Activated naive CD4-positive, alpha-beta T cell treated with anti-CD3 and anti-CD28 coated beads, Interleukin-2, amount 10 ng/mL, durations not matched to agents 7 days and 5 days (primary cell): ENCODE measurements at places on chromosomes 5 and 9.

GRCh38 chr5:149518620-149519019 lies 32.6 kb downstream of the CSNK1A1 start:
- peaks cover 37% of the 10 kb centered on the region for H3K36me3 ChIP-seq
- H3K27ac ChIP-seq = no peak overlapping the region
- DNase-seq = no peak
- peaks cover 28% of the 10 kb centered on the region for H3K4me1 ChIP-seq

- H3K27me3 ChIP-seq = no peaks in the 10 kb centered on the region
- H3K36me3 ChIP-seq = no peaks in the 10 kb centered on the region
- no peak for DNase-seq
- no peak overlapping the region for H3K4me3 ChIP-seq
These were observed 614.7 kb upstream of the ST8SIA4 start for GRCh38 chr5:101517795-101518194.

DNA sequence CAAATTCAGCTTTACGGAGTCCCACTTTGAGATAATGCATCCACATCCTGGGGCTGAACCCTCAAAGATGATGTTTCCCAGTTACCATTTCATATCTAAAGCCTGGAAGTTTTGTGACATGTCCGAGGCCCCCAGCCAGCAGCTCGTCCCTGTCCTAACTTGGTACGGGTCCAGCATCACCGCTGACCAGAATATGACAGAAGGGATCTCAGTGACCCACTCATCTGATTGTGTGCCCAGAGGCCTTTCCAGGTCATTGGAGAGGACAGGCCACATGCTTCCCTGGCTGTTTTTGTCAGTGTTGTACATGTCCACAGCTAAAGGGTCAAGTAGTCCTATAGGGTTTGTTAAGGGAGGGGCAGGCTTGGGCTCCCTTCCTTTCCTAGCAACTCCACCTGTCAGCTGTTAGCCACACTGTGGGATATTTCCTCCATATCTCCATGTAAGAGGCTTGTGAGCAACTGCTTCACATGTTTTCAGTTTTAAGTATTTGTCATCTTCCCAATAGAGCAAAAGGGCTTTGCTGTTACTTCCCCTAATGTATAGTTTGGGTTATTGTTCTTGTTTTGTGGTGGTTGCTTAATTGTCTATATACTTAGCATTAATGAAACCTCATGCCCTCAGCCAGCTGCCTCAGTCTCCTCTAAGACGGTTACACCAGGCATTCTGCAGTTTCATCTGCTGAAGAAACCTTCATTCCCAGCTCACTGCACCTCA lies 33.4 kb downstream of the SECISBP2 start:
- DNase-seq = no peak
- H3K27ac ChIP-seq = peak overlapping the region; percentile 79
- no peaks in the 10 kb centered on the region for H3K27me3 ChIP-seq
- H3K4me1 ChIP-seq = peaks cover 19% of the 10 kb centered on the region
- H3K36me3 ChIP-seq = peaks cover 77% of the 10 kb centered on the region

GRCh38 chr9:131704141-131704983 lies 35.5 kb downstream of the RAPGEF1 start:
- no peaks in the 10 kb centered on the region for H3K27me3 ChIP-seq
- no peak overlapping the region for H3K4me3 ChIP-seq
- DNase-seq = no peak
- peaks cover 46% of the 10 kb centered on the region for H3K4me1 ChIP-seq

DNA sequence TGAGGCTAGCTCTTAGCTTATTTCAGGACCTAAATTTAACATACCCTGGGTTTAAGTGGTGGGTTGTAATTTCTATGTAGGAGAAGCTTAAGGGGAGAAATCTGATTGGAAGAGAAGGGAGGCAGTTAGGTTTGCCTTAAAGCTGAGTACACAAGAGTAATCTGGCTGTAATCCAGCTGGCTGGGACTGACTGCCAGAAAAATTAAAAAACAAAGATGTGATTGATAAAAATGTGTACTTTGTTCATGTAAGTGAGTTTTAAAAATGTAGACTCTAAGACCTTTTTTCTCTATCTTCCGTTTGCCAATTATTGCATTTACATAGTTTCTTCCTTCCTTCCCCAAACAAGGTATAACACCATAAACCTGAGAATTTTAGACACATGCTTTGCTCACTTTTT lies 17.5 kb upstream of the MSMP start:
- H3K4me3 ChIP-seq = no peak overlapping the region
- H3K36me3 ChIP-seq = no peaks in the 10 kb centered on the region
- H3K4me1 ChIP-seq = no peaks in the 10 kb centered on the region
- H3K27me3 ChIP-seq = no peaks in the 10 kb centered on the region
- no peak overlapping the region for H3K27ac ChIP-seq
- DNase-seq = no peak

GRCh38 chr9:69193685-69194032 lies 19.6 kb downstream of the TJP2 start:
- no peak for DNase-seq
- no peak overlapping the region for H3K27ac ChIP-seq
- no peaks in the 10 kb centered on the region for H3K36me3 ChIP-seq
- no peaks in the 10 kb centered on the region for H3K27me3 ChIP-seq
- H3K4me3 ChIP-seq = no peak overlapping the region

- H3K36me3 ChIP-seq = peaks cover 34% of the 10 kb centered on the region
- H3K4me1 ChIP-seq = peaks cover 10% of the 10 kb centered on the region
- H3K4me3 ChIP-seq = no peak overlapping the region
- DNase-seq = no peak
- H3K27ac ChIP-seq = no peak overlapping the region
These were observed 26.8 kb downstream of the FBXW11 start for GRCh38 chr5:171979606-171980005.

GRCh38 chr9:86977205-86977835 lies 30.0 kb upstream of the GAS1 start:
- no peak overlapping the region for H3K4me3 ChIP-seq
- DNase-seq = no peak
- no peak overlapping the region for H3K27ac ChIP-seq
- H3K36me3 ChIP-seq = no peaks in the 10 kb centered on the region
- peaks cover 12% of the 10 kb centered on the region for H3K27me3 ChIP-seq

DNA sequence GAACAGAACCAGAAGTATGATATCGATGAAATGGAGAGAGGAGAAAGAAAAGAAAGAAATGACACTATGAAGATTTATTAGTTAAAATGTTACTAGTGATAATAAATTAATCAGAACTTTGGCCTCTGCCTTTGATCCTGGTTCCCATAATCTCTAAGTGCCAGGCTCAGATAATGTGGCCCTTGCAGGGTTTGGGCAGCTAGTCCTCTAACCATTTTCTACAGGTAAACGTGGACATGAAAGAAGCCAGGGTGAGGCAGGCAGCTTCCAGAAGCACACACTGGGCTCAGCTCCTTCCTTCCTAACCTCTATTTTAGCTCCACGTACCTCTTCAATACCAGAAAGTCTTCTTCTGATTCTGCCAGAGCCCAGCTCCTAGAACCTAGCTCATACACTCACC lies 30.6 kb downstream of the SYK start:
- no peak for DNase-seq
- no peak overlapping the region for H3K4me3 ChIP-seq
- H3K4me1 ChIP-seq = no peaks in the 10 kb centered on the region
- H3K27ac ChIP-seq = no peak overlapping the region
- H3K36me3 ChIP-seq = no peaks in the 10 kb centered on the region

DNA sequence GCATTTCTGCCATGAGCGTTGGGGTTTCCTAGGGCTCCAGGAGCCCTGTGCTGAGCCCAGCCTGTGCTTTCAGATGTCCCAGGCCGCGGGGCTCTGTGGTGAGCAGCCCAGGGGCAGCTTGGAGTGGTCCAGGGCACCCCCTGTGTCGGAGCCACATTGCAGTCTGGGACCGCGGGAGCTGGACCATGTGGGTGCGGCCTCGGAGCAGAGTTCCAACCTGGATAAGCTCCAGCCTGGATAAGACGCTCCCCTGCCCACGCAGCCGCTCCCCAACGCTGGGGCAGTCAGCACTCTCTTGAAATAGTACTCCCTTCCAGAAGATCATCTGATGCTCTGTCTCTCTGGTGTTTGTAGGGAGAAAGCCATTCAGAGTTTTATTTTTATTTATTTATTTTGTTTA lies 111.1 kb downstream of the WNK2 start:
- no peaks in the 10 kb centered on the region for H3K36me3 ChIP-seq
- no peak for DNase-seq
- H3K4me1 ChIP-seq = peaks cover 7% of the 10 kb centered on the region
- peaks cover 9% of the 10 kb centered on the region for H3K27me3 ChIP-seq

DNA sequence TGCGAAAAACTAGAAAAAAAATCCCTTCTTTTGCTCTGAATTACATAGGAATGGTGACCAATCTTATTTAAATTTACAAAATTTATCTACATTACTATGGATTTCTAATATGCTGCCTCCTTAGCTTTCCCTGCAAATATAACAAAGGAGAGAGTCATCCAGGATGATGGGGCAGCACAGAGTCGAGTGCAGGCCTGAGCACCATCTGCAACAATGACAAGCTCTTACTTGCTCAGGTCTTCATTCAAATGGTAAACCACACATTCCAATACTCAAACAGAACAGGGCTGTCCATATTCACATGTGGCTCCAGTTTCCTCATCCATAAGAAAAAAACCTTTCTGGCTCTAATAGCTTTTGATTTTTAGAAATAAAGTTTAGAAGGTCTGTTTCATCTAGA lies 33.5 kb upstream of the ZNF354B start:
- H3K4me1 ChIP-seq = no peaks in the 10 kb centered on the region
- H3K27me3 ChIP-seq = no peaks in the 10 kb centered on the region
- no peak overlapping the region for H3K4me3 ChIP-seq
- no peaks in the 10 kb centered on the region for H3K36me3 ChIP-seq
- DNase-seq = no peak
- H3K27ac ChIP-seq = no peak overlapping the region

- DNase-seq = no peak
- H3K4me3 ChIP-seq = no peak overlapping the region
- no peaks in the 10 kb centered on the region for H3K4me1 ChIP-seq
- H3K27me3 ChIP-seq = no peaks in the 10 kb centered on the region
These were observed 193.6 kb downstream of the ZSWIM6 start for GRCh38 chr5:61525512-61526206.

GRCh38 chr9:130872912-130873503 lies 23.6 kb downstream of the QRFP start:
- DNase-seq = no peak
- H3K27me3 ChIP-seq = no peaks in the 10 kb centered on the region
- no peak overlapping the region for H3K27ac ChIP-seq
- no peak overlapping the region for H3K4me3 ChIP-seq
- peaks cover 10% of the 10 kb centered on the region for H3K36me3 ChIP-seq
- H3K4me1 ChIP-seq = no peaks in the 10 kb centered on the region

- H3K4me3 ChIP-seq = no peak overlapping the region
- no peaks in the 10 kb centered on the region for H3K36me3 ChIP-seq
- H3K4me1 ChIP-seq = no peaks in the 10 kb centered on the region
- no peak for DNase-seq
These were observed 333.9 kb upstream of the SEMA6A start for GRCh38 chr5:116908537-116908936.

DNA sequence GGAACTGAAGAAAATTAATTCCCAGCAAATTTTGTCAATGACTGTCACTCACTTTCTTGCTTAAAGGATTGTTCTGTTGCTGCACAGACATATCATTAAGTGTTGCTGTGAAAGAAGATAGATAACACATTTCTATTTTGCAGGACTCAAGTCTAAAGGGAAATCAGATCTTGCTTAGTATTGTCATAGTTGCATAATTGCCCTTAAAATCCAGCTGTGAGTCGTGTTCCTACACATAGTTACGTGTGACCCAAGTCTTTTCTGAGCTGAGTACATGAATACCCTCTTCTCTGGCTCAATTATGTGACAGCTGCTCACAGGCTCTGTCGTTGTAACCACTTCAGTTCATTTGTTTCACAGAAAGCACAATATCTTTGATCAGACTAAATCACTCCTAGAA lies 390.8 kb downstream of the DTWD2 start:
- H3K27me3 ChIP-seq = no peaks in the 10 kb centered on the region
- H3K27ac ChIP-seq = no peak overlapping the region
- no peak for DNase-seq
- H3K4me3 ChIP-seq = no peak overlapping the region
- H3K36me3 ChIP-seq = no peaks in the 10 kb centered on the region

DNA sequence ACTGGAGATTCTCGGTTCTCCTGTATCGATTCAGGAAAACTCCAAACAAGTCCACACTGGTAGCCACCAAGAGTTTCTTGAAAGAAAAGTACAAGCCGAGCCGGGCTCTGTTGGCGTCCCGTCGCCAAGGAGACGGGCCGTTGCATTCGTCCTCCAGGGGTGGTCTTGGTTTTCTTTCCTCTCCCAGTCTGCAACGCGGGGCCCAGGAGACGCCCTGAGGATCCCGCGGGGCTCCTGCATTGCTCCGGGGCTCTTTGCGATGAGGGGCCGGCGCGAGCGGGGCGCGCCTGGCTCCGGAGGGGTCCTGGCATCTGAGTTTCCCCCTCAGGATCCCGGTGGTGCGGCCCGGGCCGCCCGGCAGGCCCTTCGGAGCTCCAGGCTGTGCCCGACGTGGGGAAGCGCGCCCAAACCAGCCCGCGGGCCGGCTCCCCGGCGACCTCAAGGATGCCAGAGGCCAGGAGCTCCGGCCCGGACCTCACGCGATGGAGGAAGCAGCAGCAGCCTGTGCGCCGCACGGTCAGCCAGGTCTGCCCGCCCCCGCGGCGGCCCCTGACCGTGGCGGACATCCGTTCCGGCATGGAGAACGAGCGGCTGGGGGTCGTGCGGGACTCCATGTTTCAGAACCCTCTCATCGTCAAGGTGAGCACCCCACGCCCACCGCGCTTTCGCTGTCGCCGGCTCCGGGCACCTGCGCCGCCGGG lies at the start of gene CFAP77:
Gene CFAP77 (plus strand): TSS at position 384 of the 701 bp plus-strand sequence. CDS start 61 bp downstream, at position 445.
- DNase-seq = peak; percentile 59
- peaks cover 77% of the 10 kb centered on the region for H3K27me3 ChIP-seq
- H3K36me3 ChIP-seq = peaks cover 7% of the 10 kb centered on the region
- no peak within 1 kb of the TSS for H3K27ac ChIP-seq
- H3K4me3 ChIP-seq = peak within 1 kb of the TSS; percentile 58
